T-cell (primary cell): ENCODE measurements at places on chromosomes 1 and 21. TPM values are rescaled to one million over a fixed set of nuclear protein-coding genes. Genes with fewer than 3 reads are reported as not detected.

The GABRD gene
- total RNA-seq: 1.1 TPM

The PROK1 gene
- not detected for total RNA-seq

The KANK4 gene
- total RNA-seq: not detected

The OR2M7 gene
- total RNA-seq: not detected

The KCNK1 gene
- not detected for total RNA-seq
